ENCODE measurements at places on chromosomes 7 and 10.

GRCh38 chr7:128030263-128030653 is 979 bp downstream of the LRRC4 start:
- DNase-seq = no peak

GRCh38 chr7:45033931-45034290 is 33.9 kb downstream of the CCM2 start:
- no peak for DNase-seq

GRCh38 chr7:41655426-41655825 is 47.5 kb downstream of the INHBA start:
- DNase-seq = no peak

- DNase-seq = no peak
Measured at GRCh38 chr7:121228779-121229178, 100.0 kb upstream of the WNT16 start.

GRCh38 chr10:62248465-62248864 is 20.2 kb downstream of the RTKN2 start:
- no peak for DNase-seq

- DNase-seq = no peak
Measured at GRCh38 chr10:118076705-118077104, 30.0 kb upstream of the RAB11FIP2 start.

DNA sequence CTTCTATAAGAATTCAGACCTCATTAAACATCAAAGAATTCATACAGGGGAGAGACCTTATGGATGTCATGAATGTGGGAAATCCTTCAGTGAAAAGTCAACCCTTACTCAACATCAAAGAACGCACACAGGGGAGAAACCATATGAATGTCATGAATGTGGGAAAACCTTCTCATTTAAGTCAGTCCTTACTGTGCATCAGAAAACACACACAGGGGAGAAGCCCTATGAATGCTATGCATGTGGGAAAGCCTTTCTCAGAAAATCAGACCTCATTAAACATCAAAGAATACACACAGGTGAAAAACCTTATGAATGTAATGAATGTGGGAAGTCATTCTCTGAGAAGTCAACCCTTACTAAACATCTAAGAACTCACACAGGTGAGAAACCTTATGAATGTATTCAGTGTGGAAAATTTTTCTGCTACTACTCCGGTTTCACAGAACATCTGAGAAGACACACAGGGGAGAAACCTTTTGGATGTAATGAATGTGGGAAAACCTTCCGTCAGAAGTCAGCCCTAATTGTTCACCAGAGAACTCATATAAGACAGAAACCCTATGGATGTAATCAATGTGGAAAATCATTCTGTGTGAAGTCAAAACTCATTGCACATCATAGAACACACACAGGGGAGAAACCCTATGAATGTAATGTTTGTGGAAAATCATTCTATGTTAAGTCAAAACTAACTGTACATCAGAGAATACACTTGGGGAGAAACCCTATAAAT is 24.1 kb downstream of the ZNF37A start:
- no peak for DNase-seq

DNA sequence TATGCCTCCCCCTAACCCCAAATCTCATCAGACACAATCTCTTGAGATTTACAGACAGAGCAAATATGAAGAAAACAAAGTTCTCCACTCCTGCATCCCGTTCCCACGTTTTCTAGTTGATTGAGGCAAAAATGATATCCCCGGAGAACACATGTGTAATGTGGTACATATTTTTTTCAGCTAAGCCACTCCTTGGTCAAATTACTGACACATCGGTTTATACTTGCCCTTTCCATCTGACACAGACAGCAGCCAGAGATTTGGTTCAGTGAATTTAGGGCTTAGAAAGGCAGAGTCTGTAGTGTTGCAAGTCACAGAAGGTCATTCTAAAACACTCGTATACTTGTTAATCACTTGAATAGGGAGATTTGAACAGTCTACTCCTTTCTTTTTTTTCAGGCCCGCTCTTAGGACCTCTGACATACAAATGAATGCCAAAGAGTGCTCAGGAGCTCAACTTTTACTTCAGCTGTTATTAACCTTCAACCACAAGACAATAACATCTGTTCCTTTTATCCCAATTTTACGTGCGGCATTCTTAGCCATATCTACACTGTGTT is 1.8 kb upstream of the DDX50 start:
- DNase-seq = no peak

DNA sequence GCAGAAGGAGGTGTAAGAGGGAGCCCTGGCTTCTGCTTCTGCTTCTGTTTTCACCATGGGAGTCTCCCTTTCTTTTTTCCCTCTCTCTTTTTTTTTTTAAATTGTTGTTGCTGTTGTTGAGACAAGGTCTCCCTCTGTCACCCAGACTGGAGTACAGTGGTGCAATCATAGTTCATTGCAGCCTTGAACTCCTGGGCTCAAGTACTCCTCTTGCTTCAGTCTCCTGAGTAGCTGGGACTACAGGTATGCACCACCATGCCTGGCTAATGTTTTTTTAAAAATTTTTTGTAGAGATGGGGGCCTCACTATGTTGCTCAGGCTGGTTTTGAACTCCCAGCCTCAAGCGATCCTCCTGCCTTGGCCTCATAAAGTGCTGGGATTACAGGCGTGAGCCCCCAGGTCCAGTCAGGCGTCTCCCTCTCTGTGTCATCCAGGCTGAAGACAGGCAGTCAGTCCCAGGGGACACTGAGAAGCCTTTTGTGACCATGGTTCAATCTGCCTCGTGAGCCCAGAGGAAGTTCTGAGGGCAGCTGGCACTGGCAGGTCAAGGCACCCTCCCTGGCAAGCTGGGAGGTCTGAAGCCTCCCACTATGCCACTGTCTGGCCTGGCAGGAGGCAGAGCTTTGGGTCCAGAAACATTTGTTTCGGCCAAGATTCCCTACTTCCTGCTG is 33.6 kb upstream of the NPFFR1 start:
- DNase-seq = no peak

DNA sequence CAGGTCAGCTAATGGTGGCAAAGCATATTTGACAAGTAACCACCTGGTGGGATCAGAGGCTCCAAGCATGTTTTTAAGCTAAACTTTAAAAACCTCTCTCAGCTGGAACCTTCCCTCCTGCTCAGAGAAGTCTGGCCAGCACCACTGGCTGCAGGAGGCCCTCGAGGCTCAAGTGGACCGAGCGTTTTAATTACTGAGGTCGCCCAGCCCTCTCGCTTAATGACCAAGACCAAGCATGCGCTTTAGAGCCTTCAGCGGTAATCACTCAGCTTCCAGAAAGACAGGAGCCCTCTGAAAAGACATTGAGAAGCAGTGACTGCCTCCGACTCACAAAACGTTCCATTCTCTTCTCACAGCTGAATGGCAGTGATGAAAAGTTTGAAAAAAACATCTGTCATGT is 383.4 kb upstream of the ADARB2 start:
- DNase-seq = no peak

GRCh38 chr7:68610701-68611100 is 987.6 kb upstream of the AUTS2 start:
- no peak for DNase-seq

- DNase-seq = peak; percentile 74
Measured at GRCh38 chr10:103548581-103549348, 55.3 kb downstream of the NEURL1 start.

- no peak for DNase-seq
Measured at GRCh38 chr10:9621216-9621615, 1396.5 kb upstream of the CELF2 start.

GRCh38 chr10:69490876-69491275 is 39.6 kb downstream of the TSPAN15 start:
- no peak for DNase-seq

GRCh38 chr7:134440067-134440466 is 18.8 kb downstream of the AKR1B1 start:
- DNase-seq = no peak

- DNase-seq = no peak
Measured at GRCh38 chr10:30580241-30580640, 49.3 kb downstream of the LYZL2 start.

DNA sequence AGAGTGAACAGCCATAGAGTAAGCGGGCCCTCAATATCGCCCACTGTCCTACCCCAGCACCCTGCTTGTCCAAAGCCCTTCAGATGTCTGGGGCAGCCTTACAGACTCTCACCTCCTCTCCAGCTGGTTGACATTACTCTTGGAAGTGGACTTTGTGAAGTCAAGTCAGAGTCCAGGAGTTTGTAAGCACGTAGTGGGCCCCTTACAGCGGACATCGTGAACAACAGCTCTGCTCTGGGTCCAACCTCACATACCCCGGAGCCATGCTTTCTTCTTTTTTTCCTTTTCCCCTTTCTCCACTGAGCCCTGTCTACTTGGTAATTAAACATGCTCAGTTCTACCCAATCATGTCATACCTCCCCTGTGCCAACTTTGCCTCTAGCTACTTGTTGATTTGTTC is 17.5 kb downstream of the HNRNPF start:
- no peak for DNase-seq

DNA sequence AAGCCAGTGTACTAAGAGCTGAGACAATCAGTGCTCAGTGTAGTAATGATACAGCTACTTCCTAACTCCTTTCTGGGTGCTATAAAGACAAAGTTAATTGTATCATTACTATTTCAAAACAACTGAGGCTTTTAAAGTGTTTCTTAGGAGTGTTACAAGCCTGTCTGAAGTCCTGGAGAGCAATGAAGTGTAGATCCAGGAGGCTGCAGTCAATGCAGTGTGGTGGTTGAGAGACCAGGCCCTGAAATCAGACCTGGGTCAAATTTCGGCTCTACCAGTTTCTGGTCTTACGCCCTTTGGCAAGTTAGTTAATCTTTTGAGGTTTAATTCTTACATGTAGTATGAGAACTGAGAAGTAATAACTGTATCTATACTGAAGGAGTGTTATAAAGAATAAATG is 387.0 kb downstream of the SDK1 start:
- no peak for DNase-seq

DNA sequence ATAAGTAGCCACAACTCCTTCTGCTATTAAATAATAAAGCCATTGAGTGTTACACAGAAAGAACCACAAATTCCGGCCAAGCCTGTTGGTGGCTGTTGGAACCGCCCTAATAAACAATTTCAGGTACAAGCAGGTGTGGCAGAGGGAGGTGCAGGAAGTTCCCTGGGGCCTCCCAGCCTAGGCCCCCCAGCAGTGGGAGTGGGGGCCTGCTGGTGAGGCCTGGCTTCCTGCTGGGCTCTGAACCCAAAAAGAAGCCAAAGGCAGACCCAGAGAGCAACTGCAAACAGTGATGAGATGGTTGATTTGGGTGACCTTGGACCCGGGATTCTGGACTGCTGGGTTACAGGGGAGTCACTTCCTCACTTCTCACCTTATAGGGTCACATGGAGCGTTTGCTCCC is 21.0 kb upstream of the LMTK2 start:
- no peak for DNase-seq

DNA sequence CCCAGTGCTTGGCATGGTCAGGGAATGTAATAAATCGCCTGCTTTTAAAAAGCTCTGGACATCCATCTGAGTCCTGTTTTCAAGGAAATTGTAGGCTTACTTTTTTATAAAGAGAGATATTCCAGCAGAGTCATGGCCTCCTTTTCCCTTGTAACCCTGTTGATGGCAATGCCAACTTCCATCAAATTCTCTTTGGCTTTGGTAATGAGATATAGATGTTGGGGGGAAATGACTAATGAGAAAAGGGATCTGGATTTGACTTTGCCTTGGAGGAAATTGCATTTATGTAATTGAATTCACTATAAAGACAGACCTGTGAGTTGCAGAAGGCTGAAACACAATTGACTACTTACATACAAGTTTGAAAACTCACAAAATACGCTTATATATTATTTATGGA is 347.5 kb downstream of the GPR158 start:
- DNase-seq = no peak

GRCh38 chr7:16365177-16365576 is 56.2 kb downstream of the CRPPA start:
- no peak for DNase-seq

GRCh38 chr7:151038951-151039849 is 9.1 kb upstream of the ASIC3 start:
- DNase-seq = no peak

GRCh38 chr10:58265249-58265648 is 2.4 kb downstream of the IPMK start:
- DNase-seq = no peak

GRCh38 chr7:94104301-94104700 is 100.1 kb upstream of the BET1 start:
- no peak for DNase-seq

DNA sequence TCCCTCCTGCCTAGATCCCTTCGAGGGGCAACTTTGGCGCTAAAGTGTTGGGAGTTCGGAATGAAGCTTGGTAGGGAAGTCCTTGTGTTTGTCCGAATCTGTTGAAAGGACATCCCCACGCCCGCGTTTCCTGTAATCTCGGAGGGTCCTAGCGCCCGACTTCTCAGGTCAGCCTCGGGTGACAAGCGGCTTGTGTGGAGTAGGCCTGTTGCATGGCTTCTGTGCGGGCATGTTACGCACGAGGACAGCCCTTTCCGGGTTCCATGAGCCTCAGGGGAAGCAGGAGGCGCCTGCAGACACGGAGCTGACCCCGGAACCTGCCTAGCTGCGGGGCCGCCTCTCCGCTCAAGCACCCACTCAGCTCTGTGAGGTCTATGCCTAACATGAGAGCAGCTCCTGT is 28.4 kb upstream of the AP5Z1 start:
- DNase-seq = no peak

- DNase-seq = no peak
Measured at GRCh38 chr10:70540089-70540788, 61.7 kb downstream of the PALD1 start.

DNA sequence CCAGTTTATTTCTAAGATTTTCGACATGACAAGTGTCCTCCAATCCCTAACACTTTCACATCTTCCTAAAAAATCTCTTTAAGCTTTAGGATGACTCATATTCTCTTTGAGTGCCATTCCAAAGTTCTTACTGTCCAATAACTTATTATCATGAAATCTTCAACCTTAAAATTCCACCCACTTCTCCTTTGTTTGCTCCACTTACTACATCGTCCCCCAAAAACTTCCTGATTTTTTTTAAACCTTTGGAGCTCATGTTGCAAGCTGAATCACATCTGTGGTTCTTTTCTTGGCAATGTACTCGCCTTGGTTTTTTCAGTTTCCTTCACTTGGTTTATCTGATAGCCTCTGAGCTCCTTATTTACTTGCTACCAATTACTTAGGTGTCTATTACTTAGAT is 39.2 kb upstream of the JCAD start:
- DNase-seq = no peak

- DNase-seq = no peak
Measured at GRCh38 chr7:69052447-69052846, 545.8 kb upstream of the AUTS2 start.

DNA sequence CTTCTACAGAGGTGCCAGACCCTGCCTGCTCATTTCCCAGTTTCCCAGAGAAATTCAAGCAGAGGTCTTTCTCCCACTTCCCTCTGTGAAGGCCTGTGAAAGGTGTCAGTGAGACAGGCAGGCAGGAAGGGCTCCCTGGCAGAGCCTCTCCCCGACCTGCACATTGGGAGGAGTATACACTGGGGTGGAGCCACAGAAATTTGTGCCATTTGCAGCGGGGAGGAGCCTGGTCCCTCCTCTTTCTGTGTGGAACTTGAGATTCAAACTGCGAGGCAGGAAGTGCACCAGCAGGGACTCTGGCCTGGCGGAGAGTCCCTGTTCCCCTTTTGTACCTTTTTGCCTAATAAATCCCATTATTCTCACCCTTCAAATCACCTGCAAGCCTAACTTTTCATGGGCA is 54.6 kb upstream of the OPN4 start:
- no peak for DNase-seq

Measured in NCI-H526 treated with DMSO at 0.1 percent for 48 hours (cell line).